MV-4-11 (cell line): ENCODE measurements at places on chromosomes 6 and 20.

- DNase-seq = peak; percentile 42
Measured at GRCh38 chr6:27280064-27280539, 32.0 kb downstream of the POM121L2 start.

DNA sequence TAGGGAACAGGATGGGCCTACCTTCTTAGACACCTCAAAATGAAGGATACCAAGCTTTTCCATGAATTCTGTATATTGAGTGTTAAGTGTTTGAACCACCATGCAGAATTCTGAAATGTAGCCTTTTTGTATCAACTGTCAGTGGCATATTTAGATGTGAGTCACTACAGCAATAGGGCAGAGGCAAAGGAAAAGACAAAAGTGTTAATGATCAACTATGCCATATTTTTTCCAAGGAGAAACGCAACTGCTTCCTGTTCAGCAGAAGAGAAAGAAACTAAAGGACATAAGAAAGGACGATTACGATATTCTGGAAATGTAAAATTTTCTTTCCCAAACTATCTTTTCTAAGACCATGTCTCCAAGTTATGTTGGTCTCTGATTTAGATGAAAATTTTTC lies 104.6 kb upstream of the RSPO3 start:
- DNase-seq = no peak

DNA sequence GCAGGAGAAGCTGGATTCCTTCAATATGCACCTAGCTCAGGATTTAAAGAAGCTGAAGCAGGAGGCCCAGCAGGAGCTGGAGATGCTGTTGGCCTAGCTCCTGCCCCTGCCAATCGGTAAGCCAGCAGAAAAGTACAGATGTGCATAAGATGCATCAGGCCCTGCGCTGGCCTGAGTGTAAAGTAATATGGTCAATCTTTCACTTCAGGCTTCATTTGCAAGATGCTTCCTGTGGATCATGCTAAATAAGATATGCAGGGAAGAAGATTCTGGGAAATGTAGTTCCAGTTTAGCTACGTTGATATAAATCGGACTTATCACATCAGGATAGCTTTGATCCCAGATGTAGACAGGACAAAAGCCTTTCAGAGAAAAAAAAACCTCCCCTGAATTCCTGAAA lies 100.3 kb downstream of the GJA1 start:
- no peak for DNase-seq

DNA sequence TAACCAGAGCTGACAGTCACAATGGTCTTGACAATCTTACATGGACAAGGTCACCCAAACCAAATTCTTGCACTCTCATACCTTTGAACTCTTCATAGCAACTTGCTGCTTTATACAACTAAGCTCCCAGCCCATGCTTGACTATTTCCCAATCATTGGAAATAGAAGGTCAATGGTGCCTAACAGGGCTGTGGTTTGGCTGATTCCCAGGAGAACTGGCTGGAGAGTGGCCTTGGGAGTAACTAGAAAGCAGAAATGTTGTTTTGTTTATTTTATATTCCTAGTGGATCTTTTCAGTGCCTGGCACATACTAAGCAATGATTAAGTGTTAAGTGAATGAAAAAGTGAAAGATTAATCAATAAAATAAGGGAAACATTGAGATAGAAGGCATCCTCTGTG lies 3.0 kb downstream of the SPINT4 start:
- DNase-seq = no peak

DNA sequence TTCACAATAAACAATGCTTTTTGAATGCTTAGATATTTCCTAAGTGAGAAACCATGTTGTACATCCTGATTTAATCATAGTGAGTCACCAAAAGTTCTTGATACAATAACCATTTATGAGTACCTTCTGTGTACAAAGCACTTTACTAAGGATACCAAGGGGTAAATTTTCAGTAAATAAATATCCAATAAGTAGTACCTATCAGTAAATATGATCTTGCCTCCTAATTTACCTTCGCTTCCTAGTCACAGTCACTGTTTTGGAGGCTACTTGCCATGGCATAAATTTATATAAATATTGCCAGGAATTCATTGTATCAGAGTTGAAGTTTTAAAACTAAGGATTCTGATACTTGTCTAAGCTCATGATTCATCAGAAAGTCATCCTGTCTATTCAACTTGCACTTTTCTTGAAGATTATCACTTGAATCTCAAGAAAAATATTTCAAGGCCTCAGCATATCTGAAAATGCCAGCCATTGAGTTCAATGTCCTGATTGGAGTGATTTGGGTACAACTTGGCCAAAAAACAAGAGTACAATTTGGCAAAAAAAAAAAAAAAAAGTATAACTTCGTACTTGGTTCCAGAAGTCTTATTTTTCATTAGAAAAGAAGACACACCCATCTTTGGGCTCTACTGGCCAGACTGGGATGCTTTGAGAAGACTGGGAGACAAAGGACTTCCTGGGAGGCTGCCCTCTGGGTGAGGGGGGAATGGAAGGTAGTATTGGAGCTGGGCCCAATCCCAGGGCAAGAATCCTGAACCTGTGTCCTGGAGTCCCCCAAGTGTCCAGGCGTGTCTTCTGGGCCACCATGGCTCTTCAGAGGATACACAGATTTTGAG lies 32.8 kb downstream of the RAB22A start:
- DNase-seq = no peak

GRCh38 chr6:71460933-71461332 lies 172.3 kb downstream of the OGFRL1 start:
- DNase-seq = no peak

DNA sequence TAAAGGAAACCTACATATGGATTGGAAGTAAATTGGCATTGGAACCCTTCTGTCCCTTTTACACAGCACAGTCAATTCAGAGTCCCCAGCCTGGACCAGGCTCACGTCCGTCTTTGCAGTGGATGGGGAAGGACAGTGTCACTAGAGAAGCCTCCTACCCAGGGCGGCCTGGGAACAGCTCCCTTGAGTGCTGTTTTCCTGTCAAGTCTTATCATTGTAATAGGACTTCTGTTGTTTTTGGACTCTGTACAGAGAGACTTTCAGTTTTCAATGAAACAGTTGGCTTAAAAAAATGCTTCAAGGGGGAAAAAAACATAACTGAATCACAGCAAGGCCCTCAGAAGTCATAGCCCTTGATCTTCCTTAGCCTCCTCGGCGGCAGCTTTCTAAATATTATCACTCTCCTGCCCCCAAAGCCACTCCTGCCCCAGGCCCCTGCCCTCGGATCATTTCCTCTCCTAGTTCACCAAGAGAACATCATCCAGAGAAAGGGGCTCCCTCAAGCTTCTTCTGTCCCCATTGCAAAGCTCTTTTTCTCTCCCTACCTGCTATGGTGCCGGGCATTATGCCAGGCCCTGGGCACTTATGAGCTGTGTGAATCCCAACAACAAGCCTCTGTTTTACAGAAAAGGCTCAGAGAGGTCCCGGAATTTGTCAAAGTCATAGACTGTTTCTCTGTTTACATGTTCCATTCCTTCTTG lies 37.8 kb upstream of the CNKSR3 start:
- DNase-seq = no peak

GRCh38 chr20:52054123-52054522 lies 137.5 kb downstream of the ZFP64 start:
- no peak for DNase-seq

DNA sequence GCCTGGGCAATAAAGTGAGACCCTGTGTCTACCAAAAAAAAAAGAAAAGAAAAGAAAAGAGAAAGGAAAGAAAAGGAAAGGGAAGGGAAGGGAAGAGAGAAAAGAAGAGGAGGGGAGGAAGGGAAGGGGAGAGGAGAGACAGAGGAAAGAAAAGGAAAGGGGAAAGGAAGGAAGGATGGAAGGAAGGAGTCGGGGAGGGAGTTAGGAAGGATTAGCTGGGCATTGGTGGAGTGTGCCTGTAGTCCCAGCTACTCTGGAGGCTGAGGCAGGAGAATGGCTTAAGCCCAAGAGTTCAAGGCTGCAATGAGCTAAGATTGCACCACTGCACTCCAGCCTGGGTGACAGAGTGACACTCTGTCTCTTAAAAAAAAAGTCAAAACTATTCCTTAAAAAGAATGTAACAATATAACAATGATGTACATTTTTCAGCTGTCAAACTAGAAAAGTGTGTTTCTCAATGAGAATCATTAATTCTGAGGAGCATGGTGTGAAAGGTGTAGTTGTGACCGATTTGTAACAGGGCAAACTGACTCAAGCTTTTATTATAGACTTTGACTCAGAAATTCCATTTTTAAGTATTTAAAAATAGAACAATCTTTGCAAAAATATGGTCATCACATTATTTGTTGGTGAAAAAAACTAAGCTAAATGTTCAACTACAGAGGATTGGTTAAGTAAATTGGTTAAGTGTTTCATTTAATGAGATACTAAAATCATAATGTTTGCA lies 14.7 kb downstream of the SNRPB start:
- DNase-seq = no peak

GRCh38 chr6:106064756-106065155 lies 21.4 kb upstream of the PRDM1 start:
- peak; percentile 24 for DNase-seq

GRCh38 chr6:156854466-156855161 lies 77.4 kb downstream of the ARID1B start:
- DNase-seq = no peak

DNA sequence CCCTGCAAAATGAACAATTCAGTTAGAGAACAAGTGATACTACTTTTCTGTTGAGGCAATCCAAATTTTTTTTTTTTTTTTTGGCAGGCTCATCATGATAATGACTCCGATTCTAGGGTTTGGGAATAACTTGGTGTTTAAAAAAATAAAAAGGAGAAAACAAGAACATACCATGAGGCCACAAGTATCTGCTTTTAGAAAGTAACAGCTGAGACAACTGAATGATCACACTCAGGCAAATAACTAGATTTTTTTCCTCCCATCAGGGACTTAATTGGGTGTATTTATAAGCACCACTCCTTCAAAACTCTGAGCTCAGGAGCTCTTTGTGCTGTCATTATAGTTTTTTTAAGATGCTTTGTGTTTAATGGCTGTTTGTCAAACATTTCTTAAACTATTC lies 29.6 kb downstream of the PAK5 start:
- DNase-seq = no peak

- DNase-seq = no peak
Measured at GRCh38 chr6:45538641-45539547, 161.2 kb upstream of the SUPT3H start.
